ENCODE measurements at places on chromosomes 1 and 21. TPM values are rescaled to one million over a fixed set of nuclear protein-coding genes. Genes with fewer than 3 reads are reported as not detected.

The KRTAP12-4 gene
- not detected for total RNA-seq

The LCE1A gene
- total RNA-seq: 3.4 TPM

The MRPS15 gene
- 66.0 TPM for total RNA-seq

GRCh38 chr1:156104065-156104810 lies 10.3 kb upstream of the LMNA start:
- H3K4me3 ChIP-seq: no peak overlapping the region
- H3K27me3 ChIP-seq: no peaks in the 10 kb centered on the region
- DNase-seq: peak; percentile 85
- no peaks in the 10 kb centered on the region for H3K36me3 ChIP-seq

GRCh38 chr1:18085387-18086074 lies 22.1 kb upstream of the IGSF21 start:
- H3K27ac ChIP-seq: no peak overlapping the region
- H3K36me3 ChIP-seq: no peaks in the 10 kb centered on the region
- H3K4me1 ChIP-seq: no peaks in the 10 kb centered on the region
- no peak for DNase-seq

- no peak for DNase-seq
- no peaks in the 10 kb centered on the region for H3K36me3 ChIP-seq
- no peak overlapping the region for H3K4me3 ChIP-seq
- H3K4me1 ChIP-seq: no peaks in the 10 kb centered on the region
These were observed 35.4 kb downstream of the VANGL1 start for GRCh38 chr1:115677182-115677555.

GRCh38 chr1:17531682-17532487 lies 7.6 kb upstream of the ARHGEF10L start:
- no peaks in the 10 kb centered on the region for H3K36me3 ChIP-seq
- H3K4me3 ChIP-seq: no peak overlapping the region
- H3K27ac ChIP-seq: peak overlapping the region; percentile 84
- H3K4me1 ChIP-seq: no peaks in the 10 kb centered on the region
- no peaks in the 10 kb centered on the region for H3K27me3 ChIP-seq

- no peak overlapping the region for H3K27ac ChIP-seq
- no peaks in the 10 kb centered on the region for H3K27me3 ChIP-seq
- no peaks in the 10 kb centered on the region for H3K4me1 ChIP-seq
These were observed 10.9 kb upstream of the RGS2 start for GRCh38 chr1:192797891-192798290.

DNA sequence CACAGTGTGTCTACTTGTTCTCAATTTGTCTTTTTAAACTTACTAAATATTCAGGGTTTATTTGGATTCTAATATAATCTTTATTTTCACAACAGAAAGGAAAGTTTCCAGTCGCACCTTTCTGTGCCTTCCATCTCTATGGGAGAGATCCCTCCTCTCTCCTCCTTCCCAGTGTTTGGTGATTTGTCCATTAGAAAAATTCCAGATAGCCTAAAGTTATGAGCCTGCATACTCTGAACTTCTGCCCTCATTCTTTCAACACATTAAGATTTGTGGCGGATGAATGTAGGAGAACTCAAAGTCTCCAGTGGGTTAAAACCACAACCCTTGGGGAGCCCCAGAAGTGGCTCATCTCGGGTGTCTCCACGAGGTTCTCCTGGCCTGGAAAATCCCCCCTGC lies 3.6 kb downstream of the NHLH2 start:
- no peaks in the 10 kb centered on the region for H3K36me3 ChIP-seq
- no peak for DNase-seq
- peaks cover 3% of the 10 kb centered on the region for H3K4me1 ChIP-seq

All from prostate gland (tissue), 2 donors.